ENCODE measurements at places on chromosomes 12 and 14. TPM values are rescaled to one million over a fixed set of nuclear protein-coding genes. Genes with fewer than 3 reads are reported as not detected.
A peak's percentile ranks its signal among the peaks of the same experiment; 100 is the strongest.

DNA sequence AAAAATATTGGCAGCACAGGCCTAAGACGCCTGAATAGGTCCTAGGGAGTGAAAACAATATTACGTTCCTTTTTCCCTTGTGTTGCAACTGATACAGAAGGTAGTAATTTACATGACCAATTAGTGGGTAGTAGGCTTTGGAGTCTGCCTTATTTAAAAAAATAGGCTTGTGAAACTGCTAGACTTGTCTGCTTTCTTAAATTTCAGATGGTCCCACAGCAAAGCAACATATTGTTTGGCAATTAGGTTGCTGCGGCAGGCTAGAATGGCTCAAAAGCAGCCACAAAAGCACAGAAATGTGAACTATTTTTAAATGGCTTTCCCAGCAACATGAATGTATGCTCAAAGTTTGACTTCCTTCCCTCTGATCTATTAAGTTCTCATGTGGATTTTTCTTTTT, 211.9 kb downstream of the TTC8 start:
- DNase-seq, result no peak

DNA sequence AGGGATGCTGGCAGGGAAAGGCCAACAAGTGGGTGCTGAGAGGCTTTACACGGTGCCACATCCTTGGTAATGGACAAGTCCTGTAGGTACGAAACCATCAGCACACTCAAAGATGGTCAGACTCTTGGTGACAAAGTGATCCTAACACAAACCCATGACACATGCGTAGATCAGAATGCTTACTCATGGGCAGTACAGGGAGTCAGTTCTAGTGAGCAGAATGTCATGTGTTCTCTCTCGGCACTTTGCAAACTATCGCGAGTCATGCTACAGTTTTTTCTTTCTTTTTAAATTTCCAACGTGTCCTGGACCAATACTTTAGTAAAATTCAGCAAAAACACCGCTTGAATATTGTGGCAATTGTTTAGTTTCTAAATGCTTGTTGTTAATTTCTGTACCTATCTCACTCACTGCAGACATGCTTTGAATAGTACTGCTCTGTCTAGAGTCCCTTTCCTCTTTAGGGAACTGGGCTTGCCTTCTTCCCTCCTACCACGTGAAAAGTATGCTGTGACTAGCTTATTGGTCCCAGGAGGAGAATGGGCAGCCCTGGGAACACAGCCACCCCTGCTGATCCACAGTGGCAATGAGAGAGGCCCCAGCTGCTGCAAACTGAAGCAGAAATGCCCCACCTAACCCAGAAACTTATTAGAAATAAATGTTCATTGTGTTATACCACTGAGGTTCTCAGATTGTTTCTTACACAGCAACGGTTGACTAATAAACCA, 62.4 kb downstream of the UBR7 start:
- no peak for DNase-seq

DNA sequence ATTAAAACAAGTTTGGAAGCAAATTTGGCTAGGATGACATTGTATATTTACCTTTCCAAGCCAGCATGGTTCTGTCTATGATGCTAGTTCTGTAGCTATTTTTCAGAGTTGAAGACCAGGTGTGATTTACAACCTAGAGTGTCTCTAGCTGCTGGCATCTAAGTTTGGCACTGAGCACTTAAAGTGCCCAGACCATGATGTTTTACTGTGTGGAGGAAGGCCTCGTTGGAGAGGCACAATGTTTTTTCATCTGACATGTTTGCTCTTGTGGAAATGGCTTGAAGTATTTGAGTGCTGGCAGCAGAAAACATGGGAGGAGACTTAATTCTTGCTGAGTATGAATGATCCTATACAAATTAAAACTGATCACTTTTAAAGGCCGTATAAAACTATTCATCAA, 13.0 kb upstream of the C12orf71 start:
- no peak for DNase-seq

DNA sequence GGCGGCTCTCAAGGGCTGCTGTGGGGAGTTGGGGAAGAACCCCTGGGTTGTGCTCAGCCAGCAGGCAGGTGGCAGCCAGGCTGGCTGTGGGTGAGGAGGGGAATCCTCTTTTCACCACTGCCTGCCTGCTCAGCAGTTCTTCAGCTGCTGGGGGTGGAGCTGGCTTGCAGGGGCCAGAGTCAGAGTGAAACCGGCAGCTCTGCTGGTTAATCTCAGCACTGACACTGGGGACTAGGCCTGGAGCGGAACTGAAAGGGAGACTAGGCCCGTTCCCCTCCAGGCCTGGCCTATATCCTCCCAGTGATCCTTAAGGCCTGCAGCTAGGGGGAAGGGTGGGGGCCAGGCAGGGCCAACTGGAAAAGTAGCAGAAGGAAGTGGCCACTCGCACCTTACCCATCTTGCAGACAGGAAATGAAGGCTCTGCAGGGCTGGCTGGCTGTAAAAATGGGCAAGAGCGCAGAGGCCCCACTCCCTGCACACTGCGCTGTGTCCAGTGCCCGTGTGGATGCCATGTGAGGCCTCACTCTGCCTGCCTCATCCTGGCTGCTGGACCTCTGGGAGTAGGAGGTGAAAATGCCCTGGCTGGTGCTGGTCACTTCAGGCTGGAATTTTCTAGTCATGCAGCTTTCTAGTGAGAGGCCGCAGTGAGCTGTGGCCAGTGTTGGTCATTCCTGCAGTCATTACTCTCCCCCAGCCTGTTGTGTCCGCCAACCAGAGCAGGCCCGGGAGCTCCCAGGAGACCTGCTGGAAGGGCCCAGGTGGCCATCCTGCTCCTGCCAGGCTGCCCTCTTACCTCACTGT, 39.4 kb downstream of the SH2B3 start:
- peak; percentile 95 for DNase-seq

DNA sequence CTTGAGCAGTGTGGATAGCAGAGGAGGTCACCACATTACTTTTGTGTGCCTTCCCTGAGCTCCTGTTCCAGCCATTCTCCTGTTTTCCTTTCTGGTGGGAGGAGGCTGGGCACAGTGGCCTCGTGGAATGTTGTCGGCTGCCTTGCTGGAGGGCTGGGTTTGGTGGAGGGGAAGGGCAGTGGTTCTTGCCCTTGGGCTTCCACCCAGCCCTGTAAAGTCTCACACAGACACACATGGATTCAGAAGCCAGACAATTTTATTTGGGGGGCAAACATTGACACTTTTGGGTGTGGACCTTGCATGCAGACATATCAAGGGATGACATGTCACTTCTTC, 866 bp downstream of the NPFF start:
- DNase-seq, result no peak

DNA sequence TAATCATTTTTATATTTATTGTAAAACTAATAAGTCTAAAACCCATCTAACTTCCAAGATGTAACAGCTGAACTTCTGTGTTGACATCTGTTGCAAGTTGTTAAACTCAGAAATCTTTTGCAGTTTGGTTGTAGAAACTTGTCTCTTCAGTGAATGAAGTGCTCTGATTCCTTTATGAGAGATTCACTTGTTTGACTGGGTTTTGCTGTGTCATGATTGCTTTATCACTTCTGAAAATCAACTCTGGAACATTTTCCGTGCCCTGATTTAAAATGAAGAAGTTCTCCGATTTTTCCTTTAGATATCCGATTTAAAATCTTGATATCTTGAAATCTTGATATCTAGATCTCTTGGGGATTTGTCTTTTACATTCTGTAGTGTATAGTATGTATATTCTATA, 65.1 kb downstream of the DIP2B start:
- DNase-seq, result no peak

DNA sequence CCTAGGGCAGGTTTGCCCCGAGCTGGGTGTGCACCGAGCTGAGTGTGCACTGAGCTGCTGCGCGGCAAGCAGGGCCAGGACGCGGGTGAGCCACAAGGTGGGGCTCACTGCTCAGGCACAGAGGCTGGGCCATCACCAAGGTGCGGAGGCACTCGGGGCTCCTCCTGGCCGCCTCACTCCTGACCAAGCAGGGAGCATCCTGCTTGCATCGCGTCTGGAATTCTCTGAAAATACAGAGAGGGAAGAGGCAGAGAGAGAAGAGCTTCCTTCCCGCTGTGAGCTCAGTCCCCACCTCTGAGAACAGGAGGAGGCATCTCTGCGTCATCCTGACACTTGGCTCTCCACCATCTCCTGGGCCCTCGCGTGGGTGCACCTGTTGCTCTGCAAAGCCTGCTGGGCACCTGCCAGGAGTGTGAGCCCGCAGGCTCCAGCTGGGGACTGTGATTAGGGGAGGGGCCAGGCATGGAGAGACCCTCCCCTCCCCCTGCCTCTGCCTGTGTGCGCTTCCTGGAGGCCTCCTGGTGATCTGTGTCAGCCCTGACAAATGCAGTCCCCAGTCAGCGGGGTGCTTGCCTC, 116.3 kb downstream of the GLT1D1 start:
- peak; percentile 64 for DNase-seq

DNA sequence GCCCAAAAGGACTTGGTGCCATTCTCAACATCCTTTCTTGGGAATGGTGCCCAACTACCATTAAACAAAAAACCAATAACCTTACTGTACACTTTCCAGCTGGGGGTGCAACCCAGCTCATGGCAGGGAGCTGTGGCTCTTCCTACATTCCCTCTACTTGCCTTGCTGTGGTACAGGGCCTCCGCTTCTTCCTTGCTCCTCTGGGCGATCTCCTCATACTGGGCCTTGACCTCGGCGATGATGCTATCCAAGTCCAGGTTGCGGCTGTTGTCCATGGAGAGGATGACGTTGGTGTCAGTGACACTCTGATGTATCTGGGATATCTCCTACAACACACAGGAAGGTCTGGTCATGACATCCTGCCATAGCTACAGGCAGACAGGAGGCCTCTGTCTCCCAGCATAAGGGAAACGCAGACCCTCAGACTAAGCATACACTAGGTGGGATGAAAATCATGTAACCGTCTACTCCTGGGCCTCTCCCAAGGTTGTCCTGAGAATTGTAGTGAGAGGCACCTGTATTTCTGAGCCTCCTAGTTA, 3.9 kb downstream of the KRT2 start:
- no peak for DNase-seq

- DNase-seq, result no peak
Measured at GRCh38 chr14:75770635-75771034, 109.6 kb downstream of the TTLL5 start.

Gene ACSM4
- not detected for total RNA-seq

Gene STXBP6
- total RNA-seq, result not detected

Gene HOXC6
- not detected for total RNA-seq
